Stimulated activated naive CD8-positive, alpha-beta T cell treated with anti-CD3 and anti-CD28 coated beads, Interleukin-15, Interleukin-2, amounts not matched to agents 100 U/mL and 50 U/mL, for 24 hours (primary cell): ENCODE measurements at places on chromosomes 16 and 17.

- no peak for DNase-seq
Measured at GRCh38 chr16:19881783-19882182, 2.9 kb downstream of the GPRC5B start.

DNA sequence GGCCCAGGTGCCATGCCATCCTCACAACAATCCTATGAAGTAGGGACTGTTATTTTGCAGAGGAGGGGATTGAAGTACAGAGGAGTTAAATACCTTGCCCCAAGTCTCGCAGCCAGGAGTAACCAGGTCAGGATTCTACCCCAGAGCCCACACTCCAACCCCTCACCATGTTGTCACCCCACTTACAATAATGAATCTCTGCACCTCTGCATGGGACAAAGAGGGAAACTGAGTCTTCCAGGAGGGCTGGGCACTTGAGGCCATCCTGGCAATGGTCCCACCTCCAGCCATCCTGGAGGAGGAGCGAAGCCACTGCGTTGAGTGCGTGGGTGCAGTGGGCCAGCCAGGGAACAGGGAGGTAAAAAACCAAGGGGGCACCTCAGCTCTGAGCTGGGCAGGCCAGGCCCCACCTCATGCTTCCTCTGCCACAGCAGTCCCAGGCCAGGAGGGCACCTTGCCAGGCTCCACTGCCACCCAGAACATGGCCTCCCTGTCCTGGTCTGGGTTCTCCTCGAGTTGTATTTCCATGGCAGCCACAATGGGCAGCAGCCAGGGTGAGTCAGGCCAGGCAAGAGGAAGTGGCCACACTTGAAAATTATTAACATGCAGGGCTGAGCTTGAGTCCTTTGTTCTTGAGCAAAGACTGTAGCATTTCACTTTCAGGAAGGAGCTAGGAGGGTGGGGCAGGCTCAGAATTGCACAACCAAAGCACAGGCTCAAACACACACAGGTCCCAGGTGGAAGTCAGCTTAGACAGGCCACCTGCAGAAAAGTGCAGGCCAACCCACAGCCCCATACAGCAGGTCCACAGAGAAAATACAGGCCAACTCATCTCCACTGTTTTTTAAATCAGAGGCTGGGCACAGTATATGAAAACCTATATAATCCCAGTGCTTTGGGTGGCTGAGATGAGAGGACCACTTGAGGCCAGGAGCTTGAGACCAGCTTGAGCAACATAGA, 52.1 kb downstream of the CUEDC1 start:
- DNase-seq = no peak

- DNase-seq = no peak
Measured at GRCh38 chr17:45251931-45252330, 10.0 kb downstream of the SPATA32 start.

DNA sequence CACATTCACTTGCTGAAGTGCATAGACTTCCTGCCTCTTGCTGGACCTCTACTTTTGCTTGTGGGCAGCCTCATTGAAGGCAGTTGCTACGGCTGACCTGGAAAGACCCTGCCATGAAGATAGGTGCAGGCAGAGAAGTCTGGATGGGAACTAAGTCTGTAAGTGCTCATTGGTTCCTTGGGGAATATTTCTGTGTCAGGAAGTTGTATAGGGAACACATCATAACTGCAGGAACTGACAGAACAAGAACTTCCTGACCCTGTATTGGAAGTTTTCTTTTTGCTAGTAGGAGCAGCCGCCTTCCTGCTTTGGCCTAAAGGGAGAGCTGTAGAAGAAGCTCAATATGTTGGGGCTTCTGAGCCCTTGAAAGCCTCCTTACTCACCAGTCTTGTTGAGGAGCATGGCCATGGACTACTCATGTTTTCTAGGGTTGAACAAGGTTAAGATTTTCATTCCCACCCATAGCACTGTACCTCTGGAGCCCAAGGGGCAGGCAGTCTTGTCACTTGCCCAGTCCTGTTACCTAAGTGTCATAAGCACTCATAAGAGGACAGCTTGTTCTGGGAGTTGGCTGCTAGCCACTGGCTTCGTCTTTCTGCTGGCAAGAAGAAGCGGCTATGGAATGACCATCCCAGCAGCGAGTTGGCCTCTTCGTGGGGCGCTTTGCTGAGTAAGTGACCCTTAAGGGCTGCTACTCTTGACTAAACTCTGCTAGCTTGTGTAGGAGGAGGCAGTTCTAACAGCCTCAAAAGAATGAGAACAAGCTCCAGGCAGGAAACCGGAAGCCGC, 7.2 kb downstream of the UBFD1 start:
- DNase-seq = no peak

DNA sequence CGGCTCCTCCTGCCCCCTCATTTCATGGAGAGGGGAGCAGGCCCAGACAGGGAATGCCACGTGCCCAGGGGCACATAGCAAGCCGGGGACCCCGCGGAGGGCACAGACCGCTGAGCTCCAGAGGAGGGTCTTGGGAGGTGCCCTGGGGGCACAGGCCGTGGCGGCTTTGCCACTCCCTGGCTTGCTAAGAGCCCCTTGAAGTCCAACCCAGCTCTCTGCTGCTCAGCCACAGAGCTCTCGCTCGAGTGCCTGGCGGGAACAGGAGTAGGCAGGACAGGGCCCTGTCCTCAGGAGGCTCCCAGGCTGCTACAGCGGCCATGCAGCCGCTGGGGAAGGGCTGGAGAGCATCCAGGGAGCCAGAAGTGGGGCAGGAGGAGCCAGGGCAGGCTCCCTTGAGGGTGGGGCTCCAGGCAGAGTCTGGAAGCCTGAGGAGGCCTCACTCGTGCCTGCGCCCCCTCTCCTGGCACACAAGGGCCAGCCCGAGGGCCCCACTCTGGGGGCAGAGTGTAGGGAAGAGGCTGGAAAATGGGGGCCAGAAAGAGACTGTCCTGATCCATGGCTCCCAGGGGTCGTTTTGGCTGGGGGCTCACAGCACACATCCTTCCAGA, 4.4 kb upstream of the RAB26 start:
- DNase-seq = no peak

DNA sequence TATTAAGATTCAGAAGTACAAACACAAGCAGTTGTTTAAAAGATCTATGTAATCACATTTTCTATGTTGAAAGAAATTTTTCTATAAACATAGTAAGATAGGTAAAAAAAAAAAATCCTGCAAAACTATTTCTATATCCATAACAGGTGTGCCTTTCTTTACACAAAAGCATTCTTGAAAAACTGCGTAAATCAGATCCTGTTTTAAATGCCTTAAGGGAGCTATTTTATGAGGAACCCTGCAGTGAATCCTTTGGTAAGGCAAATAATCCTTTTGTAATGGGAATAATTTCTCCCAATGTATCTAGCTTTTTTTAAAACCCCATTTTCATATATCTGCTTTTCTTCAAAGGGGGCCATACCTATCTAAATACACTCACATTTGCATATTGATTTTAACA, 157.3 kb downstream of the AATF start:
- no peak for DNase-seq

DNA sequence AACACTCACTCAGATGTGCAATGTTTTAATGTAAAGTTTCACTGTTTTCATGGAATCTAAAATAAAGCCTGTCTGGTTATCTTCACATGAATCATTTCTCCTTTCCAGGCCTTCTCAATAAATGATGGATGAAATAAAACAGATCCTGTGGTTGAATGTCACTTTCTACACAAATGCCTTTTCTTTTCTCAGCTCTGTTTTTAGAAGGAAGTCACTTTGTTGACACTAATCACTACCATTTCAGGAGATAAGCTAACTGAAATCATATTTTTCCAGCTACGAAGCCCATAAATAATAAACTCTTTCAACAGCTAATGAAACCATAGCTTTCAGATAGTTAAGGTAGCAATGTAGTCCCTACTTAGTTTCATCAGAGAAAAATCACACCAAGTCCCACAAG, 17.9 kb downstream of the NME2 start:
- DNase-seq = no peak
